ENCODE measurements at places on chromosomes 5 and 9. TPM values are rescaled to one million over a fixed set of nuclear protein-coding genes. Genes with fewer than 3 reads are reported as not detected.
A peak's percentile ranks its signal among the peaks of the same experiment; 100 is the strongest.

DNA sequence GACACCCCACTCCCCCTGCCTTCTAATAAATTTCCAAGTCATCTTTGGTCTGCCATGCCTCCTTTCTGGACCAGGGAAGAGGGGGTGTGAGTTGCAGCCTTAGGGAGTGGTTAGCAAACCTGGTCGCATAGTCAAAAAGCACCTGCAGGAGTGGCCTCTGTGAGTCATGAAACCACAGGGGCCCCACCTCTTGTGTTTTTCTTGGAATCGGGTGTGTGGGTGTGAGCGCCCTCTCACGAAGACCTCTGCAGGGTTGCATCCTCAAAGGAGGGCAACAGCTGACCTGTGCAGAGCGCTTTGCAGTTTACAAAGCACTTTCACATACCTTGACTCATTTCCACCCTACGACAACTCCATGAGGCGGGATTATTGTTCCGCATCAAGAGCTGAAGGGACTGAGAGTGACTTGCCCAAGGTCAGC is 36.8 kb upstream of the TEX48 start:
- peak; percentile 44 for DNase-seq

DNA sequence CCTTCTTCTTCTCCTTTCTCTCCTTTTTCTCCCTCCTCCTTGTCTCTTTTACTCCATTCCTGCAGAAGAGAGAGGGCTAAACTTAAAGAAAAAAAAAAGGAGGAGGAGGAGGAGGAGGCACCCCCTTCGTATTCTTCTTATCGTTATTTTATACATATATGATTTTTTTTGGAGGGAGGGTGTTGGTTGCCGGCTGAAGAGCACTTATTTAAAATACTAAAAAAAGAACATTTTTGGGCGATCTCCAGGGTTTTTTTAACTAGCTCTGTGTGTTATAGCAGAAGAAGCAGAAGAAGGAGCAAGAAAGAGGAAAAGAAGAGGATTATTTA is 381 bp downstream of the NR2F1 start:
- no peak for DNase-seq

DNA sequence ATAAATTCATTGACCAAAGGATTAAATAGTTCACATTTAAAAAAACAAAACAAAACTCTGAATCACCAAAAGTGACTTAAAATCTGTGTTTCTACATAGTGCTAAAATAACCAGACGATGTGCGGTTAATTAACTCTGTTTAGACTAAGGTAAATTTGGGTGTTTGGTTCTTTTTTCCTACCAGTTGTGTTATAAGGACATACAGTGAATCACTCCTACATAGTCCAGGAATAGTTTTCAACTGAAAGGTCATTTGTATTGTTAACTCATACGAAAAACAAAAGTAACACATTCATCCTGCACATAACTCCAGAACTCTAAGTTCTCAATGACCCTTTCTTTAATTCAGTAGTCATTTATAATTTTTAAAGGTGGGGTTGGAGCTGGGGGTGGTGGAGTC is 203.7 kb downstream of the GLIS3 start:
- no peak for DNase-seq

DNA sequence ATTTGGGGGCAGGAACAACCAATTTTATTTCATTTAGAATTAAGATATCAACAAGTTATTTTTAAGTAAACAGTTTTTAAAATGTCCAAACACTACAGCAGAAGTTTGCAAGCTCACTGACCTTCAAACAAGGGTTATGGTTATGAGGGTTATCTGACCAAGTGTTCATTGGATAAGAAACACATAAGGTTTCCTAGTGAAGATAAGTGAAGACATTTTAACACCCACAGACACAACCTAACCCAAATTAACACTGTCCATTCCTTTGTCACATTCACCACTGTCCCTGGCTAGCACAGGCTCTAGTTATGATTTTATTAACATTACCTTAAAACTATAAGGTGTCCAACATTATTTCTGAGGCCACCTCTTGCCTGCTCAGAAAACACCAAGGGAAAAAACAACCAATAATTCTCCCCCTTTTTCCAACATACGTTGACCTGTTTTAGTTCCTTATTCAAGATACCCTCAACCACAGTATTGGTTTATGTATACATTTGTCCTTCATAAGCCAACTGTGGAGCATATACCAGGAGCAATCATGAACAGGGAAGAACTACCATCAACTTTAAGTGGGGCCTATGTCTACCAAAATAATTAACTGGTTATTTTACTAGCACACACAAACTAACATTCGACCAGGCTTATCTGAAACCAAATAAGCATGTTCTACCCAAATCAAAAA is 4.0 kb downstream of the ETF1 start:
- DNase-seq, result no peak

GRCh38 chr5:154477382-154478223 is 424 bp downstream of the HAND1 start:
- DNase-seq, result peak; percentile 74

GRCh38 chr5:100566382-100567141 is 31.4 kb downstream of the FAM174A start:
- DNase-seq, result no peak

The C5orf52 gene
- total RNA-seq, result not detected

The ADAMTS6 gene
- 1.8 TPM for total RNA-seq

DNA sequence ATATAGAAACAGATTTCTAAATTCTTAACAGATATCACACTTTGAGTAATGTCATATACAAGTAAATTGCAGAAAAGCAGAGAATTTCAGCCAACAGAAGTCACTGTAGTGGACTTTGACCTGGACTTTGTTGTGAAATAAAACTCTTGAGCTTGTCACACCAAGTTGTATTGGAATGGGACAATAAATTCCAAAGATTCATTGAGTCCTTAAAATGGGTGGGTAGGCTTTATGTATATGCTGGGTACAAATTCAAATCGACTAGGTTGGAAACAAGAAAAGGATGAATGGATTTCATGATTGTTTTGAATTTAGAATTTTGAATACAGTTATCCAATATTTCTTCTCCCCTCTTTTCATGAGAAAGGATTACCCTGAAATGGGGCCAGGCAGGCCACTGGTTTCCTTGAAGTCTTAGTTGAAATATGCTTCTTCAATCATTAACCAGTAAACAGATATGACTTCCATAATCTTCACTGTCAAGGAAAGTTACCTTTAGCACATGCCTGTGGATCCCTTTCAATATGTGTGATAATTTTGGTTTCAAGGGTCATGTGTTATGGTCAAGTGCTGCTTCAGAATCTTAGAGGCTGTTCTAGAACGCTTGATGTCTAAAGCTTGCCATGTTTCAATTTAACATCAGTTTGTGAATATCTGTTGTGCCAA is 25.7 kb downstream of the PIP5K1B start:
- DNase-seq, result no peak

DNA sequence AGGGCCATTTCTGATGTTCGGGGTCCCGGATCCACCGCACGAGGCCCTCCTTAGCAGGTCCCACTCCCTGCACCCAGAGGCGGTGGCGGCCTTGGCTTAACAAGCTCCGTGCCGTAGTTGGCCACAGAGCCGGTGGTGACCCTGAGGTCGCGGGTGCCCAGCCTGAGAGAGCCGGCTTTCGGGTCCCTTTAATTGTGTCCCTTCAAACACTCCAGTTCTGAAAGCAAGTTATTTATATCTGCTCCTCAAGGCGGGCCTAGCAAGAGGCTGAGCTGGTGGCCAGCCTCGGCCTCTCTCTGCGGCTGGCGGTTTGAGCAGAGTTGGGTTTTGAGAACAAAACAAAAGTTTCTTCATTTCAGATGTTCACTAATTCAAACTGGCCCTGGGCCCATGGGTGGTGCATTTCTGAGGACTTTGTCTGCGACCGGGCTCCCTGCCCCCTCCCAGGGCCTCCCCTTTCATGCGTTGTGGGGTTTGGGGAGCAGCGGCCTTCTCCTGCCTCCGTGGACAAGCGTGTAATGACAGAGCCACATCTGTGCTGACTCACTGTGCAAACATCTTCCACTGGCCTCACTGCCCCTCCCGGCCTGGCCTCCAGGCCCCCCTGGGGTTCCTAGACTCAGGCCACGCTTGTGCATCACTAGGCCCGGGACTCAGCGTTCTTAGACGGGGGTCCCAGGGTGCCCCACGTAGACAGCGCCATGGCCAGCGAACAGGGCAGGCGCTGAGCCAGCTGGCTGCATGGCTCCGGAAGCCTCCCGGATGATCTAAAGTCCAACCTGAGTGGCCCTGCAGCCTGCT is 49.4 kb upstream of the COL5A1 start:
- peak; percentile 80 for DNase-seq

GRCh38 chr9:37030611-37030939 is 3.5 kb downstream of the PAX5 start:
- no peak for DNase-seq

The BARHL1 gene
- not detected for total RNA-seq

DNA sequence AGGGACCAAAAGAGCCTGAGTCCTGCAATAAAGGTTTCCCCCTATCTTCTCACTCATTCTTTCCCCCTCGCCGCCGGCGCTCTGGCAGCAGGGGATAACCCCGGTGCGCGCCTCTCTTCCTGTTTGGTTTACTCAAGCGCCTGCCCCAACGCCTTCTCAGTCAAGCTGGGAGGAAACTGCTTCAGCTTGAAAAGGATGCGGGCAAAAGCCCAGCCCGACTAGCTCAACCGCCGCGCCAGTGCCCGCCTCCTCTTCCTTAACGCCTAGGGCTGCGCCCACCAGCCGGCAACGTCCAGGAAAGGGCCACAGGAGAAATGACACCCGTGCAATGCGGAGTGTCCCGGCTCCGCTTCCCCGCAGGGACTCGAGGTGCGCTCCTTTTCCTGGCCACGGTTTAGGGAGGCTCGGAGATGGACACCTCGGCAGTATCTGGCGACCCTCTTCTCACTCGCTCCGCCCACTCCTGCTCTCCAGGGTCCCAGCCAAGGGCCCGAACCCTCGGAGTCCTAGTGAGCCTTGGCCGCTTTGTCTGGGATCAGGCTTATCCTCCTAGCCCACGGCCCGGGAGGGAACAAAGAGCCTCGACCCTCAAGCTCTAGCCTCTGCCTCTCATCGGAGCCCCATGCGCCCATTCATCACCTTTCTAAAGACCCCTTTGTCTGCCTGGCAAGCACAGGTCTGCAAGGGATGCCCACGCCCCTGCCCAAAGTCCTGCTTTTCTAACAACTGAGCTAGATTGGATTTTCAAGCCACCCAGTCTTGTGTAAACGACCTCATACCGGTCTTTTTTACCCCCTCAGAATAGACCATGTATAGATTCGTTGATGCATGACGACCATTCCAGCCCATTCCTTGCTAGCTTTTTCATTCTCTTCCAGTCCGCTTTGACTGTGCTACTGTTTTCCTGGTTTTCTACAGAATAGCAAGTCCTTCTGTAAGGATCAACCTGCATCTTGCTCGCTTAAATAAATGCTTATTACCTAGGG is 2.0 kb downstream of the ST8SIA4 start:
- DNase-seq, result peak; percentile 86

The SLC4A9 gene
- 0.25 TPM for total RNA-seq

GRCh38 chr5:114377946-114378345 is 16.1 kb downstream of the KCNN2 start:
- DNase-seq, result no peak

The PDCD1LG2 gene
- 2.4 TPM for total RNA-seq

GRCh38 chr9:75084081-75084672 is 3.8 kb downstream of the NMRK1 start:
- no peak for DNase-seq

The ZNG1A gene
- total RNA-seq, result 23.8 TPM

DNA sequence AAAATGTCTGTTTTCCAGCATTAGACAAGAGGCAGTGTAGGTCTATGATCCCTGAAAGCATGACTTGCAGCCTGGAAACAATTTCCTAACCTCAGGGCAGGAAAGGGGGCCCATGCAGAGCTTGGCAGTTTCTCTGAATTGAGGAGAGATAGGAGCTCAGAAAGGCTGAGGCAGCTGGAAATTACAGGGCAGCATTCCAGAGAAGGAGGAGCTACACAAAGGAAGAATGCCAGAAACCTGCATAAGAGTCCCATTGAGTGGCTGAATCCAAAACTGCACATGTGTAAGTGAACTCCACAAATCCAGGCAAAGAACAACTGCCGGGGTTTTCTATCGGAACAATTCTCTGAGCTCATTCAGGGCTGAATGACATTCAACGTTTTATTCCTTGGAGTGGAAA is 346.8 kb downstream of the PIK3R1 start:
- peak; percentile 56 for DNase-seq

- no peak for DNase-seq
Measured at GRCh38 chr9:136060671-136061371, 34.3 kb downstream of the NACC2 start.
